EL (cell line): ENCODE measurements at places on chromosomes 7 and 10.

DNA sequence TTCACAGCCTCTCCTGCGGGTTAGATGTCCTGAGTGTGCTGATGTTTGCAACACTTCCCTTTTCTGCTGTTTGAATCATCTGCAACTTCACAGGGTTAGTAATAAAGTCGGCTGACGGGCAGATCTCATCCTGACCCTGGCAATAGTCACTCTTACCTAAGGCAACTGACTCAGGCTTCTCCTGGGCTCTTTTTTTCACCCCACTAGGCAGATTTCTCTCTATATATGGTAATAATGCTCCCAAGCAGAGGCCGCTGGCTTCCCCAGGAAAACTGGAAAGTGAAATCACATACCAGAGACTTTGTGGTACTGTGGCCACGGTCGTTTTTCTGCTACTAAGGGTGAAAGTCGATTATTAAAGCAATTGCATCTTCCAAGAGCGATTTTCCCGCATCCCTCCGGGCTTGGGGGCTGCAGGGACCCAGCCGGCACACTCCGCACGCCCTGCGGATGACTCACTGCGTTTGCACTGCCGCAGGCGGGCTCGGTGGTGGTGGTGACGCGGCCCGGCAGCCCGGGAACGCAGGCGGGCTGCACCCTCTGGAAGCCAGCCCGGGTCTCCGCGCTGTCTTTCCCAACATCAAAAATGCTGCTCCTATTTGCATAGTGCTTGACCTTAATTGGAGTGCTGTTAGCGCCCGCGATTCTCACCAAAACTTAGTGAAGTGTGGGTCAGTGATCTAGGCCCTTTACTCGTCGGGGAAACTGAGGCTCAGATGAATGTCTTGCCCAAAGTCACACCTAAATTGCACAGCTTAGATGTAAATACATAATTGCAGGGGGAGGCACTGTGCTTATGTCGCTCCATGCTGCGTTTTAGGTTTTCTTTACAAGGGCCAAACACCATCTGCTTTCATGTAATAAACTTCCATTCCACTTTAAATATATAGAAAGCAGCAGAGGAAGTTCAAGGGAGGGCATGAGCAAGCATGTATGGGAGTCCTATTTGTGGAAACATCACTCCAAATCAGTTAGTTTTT lies 47.6 kb upstream of the ITGB1 start:
- DNase-seq = peak; percentile 97

DNA sequence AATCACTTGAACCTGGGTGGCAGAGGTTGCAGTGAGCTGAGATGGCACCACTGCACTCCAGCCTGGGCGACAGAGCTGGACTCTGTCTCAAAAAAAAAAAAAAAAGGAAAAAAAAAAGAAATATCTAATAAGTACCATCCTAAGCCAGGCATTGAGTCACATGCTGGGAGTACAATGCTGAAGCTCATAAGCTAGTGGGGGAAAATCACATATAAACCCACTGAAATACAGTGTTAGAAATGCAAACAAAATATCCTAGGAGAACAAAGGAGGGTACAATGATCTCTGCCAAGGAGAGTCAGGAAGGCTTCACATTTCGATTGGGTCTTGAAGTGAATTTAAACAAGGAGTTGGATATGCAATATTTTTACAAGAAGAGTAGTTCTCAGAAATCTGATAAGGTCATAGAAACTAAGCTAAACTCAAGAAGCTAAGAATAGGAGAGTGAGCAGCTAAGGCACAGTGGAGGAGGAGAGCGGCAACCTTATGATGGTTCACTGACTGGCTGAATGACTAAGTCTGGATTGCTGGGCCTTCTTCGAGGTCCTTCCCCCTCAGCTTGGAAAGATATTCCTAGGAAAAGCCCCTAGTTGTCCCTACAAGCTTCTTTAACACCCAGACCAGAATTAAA lies 115.5 kb downstream of the PHTF2 start:
- DNase-seq = no peak

DNA sequence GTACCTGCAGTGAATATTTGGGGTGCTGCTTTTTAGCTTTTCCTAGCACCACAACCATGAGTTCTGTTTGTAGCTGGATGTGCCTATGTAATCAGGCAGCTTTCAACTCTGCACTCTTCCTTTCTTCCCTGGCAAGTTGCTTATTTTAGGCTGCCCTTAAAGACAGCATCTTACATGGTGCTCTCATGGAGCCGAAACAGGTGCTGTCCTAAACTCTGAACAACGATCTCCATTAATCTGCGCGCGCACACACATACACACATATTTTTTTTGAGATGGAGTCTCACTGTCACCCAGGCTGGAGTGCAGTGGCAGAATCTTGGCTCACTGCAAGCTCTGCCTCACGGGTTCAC lies 9.1 kb downstream of the RPS24 start:
- DNase-seq = no peak

DNA sequence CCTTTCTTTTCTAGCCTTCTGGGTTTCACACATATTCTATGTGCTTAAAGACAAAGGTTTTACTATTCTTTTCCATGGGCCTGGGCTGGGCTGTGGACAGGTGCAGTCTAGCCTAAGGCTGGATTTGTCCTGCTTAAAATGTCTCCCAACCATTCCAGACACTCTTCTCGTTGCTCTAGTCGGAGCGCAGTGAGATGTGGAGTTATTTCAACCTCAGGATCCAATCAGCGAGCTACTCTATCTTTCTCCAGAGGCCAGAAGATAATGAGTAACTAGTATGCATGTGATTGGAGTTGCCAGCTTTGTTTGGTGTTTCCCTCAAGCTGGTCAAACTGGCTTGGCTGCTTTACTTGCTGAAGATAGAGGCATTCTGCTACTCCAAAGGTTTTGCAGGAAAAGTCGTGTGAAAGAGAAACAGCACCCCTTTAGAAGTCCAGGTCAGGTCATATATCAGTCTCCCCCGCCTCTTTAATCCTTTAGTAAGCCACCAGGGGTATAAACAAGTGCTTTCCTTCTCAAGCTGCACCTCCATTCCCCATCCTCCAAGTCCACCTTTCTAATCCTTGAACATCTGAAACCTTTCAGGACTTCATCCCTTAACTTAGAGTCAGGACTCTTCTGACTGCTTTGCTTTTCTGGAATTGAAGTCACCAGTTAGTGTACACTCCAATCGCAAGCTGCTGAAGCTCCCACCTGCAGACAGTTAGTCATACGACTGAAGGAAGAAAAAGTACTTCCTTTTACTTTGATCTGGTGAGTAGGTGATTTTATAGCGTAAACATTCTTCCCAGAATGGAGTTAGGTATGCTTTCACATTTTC lies 78.8 kb downstream of the DNMBP start:
- no peak for DNase-seq

GRCh38 chr10:15857107-15857575 lies 3.2 kb downstream of the MINDY3 start:
- DNase-seq = peak; percentile 13

DNA sequence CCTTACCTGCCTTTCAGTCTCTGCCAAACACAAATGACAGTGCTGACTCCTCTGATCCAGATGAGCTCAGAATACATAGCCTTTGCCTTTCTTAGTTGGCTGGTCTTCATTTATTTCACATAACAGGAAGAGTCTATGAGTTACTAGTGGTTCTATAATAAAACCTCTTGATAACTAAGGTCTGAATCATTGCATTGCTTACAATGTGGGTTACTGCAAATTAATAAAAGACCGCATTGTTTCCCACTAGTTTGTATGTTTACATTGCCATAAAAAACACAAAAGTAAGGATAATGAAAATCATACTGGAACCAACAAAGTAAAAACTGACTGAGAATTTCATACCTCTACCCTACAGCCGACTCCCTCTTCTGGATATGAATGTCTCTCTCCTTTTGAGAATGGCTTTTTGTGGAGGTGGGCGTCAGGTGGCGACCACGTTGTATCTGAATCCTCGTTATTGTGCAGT lies 62.0 kb upstream of the AKR1E2 start:
- peak; percentile 77 for DNase-seq

DNA sequence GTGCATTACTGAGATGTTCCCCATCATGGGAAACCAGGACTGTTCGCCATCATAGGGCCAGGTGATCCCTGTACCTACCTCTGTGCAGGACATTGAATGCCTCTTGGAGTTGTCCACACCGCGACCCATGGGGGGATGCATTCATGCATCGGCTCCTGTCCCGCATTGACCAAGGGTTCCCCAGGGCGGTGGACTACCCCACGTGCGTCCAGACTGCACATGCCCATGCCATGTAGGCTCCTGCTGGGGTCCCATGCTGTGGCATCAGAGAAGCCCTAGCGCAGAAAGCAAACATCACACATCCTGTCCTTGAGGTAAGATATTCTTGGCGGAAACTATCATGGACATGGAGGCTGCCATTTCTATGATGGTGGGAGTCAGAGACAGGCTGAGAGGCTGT lies 121.6 kb upstream of the UNC5B start:
- no peak for DNase-seq

DNA sequence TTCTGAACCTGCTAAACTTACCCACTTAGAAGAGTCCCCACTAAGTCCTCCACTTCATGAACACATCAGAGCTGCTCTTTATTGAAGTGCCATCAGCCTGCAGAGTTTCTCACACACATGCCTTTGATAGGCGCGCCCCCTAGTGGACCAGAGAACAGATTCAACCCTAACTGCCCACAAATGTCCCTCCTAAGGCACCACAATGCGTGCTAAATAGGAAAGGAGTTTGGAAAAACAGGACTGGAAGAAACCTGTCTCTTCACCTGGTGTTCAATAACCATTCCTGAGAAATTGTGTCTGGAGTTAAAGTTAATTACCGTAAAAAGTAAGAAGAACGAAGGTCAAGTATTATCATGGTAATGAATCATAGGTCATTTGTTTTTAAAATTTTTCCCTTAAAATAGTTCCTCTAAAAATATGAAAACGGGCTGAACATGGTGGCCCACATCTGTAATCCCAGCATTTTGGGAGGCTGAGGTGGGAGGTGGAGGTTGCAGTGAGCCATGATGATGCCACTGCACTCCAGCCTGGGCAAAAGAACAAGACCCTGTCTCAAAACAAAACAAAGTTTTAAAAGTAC lies 249.7 kb downstream of the ELMO1 start:
- peak; percentile 58 for DNase-seq

DNA sequence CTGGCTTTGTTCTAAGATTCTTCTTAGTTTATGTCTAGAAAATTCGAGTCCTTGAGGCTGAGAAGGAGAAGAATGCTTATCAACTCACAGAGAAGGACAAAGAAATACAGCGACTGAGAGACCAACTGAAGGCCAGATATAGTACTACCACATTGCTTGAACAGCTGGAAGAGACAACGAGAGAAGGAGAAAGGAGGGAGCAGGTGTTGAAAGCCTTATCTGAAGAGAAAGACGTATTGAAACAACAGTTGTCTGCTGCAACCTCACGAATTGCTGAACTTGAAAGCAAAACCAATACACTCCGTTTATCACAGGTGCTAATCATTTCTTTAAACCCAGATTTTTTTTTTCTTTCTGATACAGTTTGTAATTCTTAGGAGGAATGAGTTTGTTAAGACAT lies 6.7 kb downstream of the CEP55 start:
- no peak for DNase-seq

- peak; percentile 43 for DNase-seq
Measured at GRCh38 chr10:111360260-111360925, 283.6 kb downstream of the ADRA2A start.

DNA sequence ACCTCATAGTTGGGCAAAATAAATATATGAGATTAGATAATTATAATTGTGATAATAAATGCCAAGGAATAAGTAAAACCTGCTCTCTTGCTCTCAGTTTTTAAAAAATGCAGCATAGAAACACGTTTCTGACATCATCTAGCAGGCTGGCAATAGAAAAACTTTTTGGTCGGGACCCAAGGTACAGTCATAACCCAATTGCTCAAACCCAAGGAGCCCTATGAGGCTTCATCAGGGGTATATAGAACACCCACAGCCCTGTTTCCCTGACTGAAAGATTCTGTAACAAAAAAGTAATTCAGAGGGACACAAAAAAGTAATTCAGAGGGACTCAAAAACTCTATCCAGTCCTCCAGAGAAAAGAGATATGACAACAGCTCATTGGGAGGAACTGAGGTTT lies 3.8 kb downstream of the PDE1C start:
- DNase-seq = peak; percentile 52

- no peak for DNase-seq
Measured at GRCh38 chr10:25934621-25935139, 651 bp downstream of the MYO3A start.

DNA sequence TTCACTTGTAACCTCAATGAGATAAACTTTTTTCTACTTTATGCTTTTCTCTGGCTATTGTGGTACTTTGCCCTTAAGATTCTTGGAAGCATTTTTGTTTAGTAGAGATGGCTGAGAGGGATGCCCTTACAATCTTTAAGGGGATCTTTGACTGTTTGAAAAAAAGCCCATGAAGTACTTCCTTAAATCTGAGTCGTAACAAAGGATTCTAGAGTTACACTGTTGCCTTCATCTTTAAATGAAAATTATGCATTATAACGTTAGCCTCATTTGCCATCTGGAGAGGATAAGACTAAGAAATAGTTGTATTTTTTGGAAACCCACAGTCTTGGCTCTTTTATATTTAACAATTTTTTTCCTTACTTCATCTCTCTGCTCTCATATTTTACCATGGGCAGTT lies 37.8 kb upstream of the FZD1 start:
- DNase-seq = no peak

GRCh38 chr10:128463991-128464760 lies 338.0 kb upstream of the MKI67 start:
- peak; percentile 39 for DNase-seq

DNA sequence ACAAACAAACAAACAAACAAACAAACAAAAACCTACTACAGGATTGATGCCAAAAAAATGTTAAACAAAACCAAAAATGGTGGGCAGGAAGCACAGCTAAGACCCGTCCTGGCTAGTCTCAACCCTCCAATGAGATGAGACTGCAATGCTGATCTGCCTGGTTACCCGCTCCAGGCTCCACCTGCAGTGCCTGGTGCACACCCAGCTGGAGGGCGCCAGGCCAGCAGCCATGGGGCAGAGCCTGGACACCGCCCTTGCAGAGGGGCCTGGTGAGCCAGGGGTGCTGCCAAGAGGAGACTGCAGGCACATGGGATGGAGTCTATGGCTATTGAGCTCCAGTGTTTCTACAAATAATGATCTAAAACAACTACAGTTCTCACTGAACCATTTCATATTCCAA lies 107.0 kb downstream of the LARP4B start:
- no peak for DNase-seq

DNA sequence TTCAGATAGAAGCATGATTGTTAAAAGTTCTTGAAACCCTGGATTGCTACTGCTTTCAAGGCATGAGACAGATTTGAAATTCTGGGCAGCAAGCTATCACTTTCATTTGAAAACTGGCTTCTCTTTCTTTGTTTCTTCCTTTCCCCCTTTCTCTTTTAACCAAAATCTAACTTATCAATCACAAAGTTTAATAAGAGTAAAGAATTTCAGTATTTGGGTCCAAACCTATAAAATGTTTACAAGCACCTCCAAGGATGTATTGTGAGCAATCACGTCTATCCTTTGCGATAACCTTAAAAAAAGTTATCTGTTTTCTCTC lies 21.6 kb upstream of the RPA3 start:
- DNase-seq = no peak

DNA sequence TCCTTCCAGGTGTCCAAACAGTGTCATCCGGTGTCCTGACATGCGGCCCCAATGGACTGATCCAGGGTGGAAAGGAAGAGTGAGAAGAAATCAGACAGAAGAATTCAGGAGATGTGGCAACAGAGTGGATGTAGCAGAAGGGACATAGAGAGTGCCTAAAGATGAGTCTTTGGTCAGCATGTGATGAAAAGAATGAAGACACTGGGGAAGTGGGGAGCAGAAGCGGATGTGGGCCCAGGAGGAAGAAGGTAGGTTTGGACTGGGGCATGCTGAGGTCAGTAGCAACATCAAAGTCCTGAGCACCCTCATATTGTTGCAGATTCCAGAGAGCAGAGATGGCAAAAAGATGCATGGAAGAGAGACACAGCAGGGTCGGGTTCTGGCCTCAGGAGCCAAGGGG lies 71.8 kb upstream of the STEAP1B start:
- DNase-seq = no peak
